ENCODE measurements at places on chromosomes 3 and 15.

DNA sequence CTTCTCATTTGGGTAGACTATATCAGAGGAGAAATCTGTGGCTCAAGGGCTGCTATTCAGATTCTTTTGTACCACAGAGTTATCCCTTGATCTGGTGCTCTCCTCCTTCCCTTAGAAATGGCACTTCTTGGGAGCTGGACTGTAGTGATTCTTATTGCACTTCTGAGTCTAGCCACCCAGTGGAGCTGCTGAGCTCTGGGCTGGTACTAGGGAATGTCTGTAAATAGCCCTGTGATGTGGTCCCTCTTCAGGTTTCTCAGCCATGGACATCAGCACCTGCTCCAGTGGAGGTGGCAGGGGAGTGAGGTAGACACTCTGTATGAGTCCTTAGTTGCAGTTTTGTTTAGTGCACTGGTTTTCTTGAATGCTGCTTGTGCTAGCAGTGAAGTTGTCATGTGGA lies 1292.6 kb downstream of the SI start:
- no peak for DNase-seq

- no peak for DNase-seq
Observed at GRCh38 chr3:169841171-169841570, 28.5 kb upstream of the LRRC34 start.

- DNase-seq: peak; percentile 93
Observed at GRCh38 chr15:78241017-78241416, 6.7 kb upstream of the ACSBG1 start.

GRCh38 chr15:65921780-65922179 lies 52.5 kb downstream of the RAB11A start:
- DNase-seq: no peak

Measured in osteocyte (in vitro differentiated cells).